ENCODE measurements at places on chromosomes 3 and 15. TPM values are rescaled to one million over a fixed set of nuclear protein-coding genes. Genes with fewer than 3 reads are reported as not detected.

The CCDC54 gene
- not detected for total RNA-seq

The CLDN18 gene
- not detected for total RNA-seq

The NR1I2 gene
- not detected for total RNA-seq

The CAMKV gene
- not detected for total RNA-seq

The CTXND1 gene
- total RNA-seq: not detected

The EPHA3 gene
- total RNA-seq: 5.7 TPM

The IGF2BP2 gene
- total RNA-seq: 28.8 TPM

The SUCNR1 gene
- 0.37 TPM for total RNA-seq

The OXTR gene
- 0.57 TPM for total RNA-seq

The LSMEM2 gene
- not detected for total RNA-seq

The SLC22A14 gene
- under 0.01 TPM for total RNA-seq

The CLSTN2 gene
- 0.14 TPM for total RNA-seq

The NR2F2 gene
- total RNA-seq: 4.5 TPM

The HYAL1 gene
- total RNA-seq: 1.6 TPM

Measured in smooth muscle cell of bladder (primary cell).